Lung (tissue), 17 donors: ENCODE measurements at places on chromosomes 3 and 15. TPM values are rescaled to one million over a fixed set of nuclear protein-coding genes. Genes with fewer than 3 reads are reported as not detected.

ZPLD1 gene
- polyA plus RNA-seq, result 0.05 TPM

CCR9 gene
- polyA plus RNA-seq, result not detected

GOLGA8M gene
- 0.10 TPM for polyA plus RNA-seq

TICRR gene
- 0.33 TPM for polyA plus RNA-seq

DGKG gene
- 5.4 TPM for polyA plus RNA-seq

FAM3D gene
- polyA plus RNA-seq, result 9.0 TPM

UBA7 gene
- 53.0 TPM for polyA plus RNA-seq

METTL6 gene
- 14.0 TPM for polyA plus RNA-seq

CCR2 gene
- polyA plus RNA-seq, result 1.7 TPM

SEC22A gene
- 12.7 TPM for polyA plus RNA-seq

EFHB gene
- polyA plus RNA-seq, result 2.2 TPM

GOLGA6D gene
- not detected for polyA plus RNA-seq

ZCWPW2 gene
- polyA plus RNA-seq, result 0.37 TPM

EFCC1 gene
- 3.2 TPM for polyA plus RNA-seq

CKMT1B gene
- polyA plus RNA-seq, result 4.2 TPM

CSPG4 gene
- polyA plus RNA-seq, result 8.5 TPM

- DNase-seq, result peak; percentile 45
These were observed 17.8 kb upstream of the ZFYVE19 start for GRCh38 chr15:40789119-40789518.

- DNase-seq, result peak; percentile 73
These were observed 60.3 kb downstream of the MYO9A start for GRCh38 chr15:72057548-72058091.

GRCh38 chr15:69997813-69998212, 99.9 kb downstream of the TLE3 start:
- peak; percentile 87 for DNase-seq

GRCh38 chr3:153094386-153094785, 67.6 kb upstream of the RAP2B start:
- DNase-seq, result no peak

DNA sequence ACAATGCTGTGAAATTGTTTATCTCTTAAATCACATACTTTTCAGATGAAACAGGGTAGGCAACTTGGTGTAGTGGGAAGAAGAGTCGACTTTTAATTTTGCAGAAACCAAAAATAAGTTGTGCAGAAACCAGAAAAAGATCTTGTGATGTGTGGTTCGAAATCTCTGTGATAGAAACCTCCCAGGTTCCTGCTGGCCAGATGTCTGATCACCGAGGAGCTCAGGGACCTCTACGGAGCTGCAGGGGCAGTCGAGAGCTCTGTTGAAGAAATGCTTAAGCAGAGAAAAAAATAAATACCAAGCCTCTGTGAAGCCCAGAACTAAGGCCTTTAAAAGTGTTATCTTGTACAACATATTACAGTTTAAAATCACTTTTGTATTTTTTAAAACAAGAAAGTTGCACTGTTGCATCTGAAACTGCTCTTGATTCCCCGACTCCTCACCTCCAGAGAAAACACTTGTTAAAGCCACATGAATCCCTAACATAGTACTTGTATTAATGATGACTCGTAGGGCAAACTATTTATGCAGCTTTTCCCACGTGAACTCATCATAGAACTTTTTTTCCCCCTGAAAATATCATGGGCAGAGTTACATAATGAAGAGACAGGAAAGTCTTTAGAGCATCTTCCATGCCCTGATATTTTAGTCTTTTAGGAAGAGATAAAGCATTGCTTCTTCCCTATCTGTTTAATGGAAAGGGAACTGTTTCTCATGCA, 51.3 kb downstream of the CCK start:
- DNase-seq, result no peak

DNA sequence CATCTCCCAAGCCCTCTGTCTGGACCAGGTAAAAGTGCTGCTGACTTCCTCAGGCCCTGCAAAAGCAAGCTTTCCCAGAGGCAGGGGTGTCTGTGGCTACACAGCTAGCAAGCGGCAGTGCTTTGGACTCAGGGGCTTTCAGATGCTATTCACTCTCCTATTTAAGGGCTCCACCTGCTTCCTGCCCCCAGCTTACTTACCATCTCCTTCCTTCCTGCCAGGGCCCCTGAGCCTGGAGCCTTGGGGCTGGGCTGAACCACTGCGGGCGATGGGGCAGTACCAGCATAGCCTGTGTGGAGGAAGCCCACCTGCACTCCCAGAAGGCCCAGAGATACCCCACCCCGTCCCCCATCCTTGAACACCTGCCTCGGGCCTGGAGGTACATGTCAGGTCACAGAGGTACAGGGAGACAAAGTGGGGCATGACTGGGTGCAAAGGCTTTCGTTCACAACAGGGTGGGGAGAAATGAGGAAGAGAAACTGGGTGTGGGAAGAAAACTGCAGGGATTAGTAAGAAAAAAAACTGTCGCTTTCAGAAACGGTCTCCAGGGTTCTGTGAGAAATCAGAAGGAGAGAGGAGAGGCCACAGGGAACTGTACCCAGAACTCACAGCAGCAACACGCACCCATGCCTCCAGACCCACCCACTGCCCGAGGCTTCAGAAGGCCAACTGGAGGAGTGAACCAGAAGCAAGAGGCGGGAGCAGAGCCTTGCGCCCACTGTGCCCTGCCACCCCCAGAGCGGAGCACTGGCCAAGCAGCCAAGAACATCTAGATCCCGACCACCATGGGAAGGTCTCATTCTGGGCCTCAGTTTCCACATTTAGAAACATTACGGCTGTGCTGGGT, 49.5 kb downstream of the CCDC12 start:
- DNase-seq, result no peak

- no peak for DNase-seq
These were observed 220.3 kb downstream of the PDZRN3 start for GRCh38 chr3:73404435-73404834.

DNA sequence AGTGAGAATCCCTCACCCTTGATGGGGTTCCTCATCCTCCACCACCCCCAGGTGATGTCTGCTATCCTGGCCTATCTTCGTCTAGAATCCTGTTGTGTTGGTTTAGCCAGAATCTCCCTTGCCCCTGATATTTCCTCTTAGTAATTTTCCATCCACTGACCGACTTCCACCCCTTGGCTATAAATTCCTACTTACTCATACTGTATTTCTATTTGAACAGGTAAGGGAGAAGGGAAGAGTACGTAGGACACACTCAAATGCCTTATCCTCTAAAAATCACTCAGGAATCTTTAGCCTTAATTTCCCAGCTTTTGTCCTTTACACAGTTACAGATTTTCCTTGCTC, 678 bp upstream of the TFG start:
- no peak for DNase-seq

GRCh38 chr15:28094732-28095521, 4.2 kb downstream of the OCA2 start:
- DNase-seq, result peak; percentile 56

DNA sequence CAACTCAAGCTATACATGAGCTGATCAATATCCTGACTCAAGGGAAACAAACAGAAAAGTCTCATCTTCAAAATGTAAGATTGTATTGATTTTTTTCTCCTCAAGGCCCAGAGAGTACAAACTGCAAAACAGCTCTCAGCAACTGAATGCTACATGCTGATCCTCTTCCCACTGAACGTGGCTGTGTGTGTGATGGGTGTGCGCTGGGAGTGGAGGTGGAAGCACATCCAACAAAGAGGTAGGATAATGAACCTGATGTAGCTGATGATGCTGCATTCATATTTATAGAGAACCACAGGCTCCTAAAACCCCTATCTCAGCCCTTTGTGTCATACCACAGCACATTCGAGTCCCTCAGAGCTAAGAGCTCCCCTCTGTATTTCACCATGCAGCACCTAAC, 56.8 kb downstream of the GABRB3 start:
- no peak for DNase-seq

DNA sequence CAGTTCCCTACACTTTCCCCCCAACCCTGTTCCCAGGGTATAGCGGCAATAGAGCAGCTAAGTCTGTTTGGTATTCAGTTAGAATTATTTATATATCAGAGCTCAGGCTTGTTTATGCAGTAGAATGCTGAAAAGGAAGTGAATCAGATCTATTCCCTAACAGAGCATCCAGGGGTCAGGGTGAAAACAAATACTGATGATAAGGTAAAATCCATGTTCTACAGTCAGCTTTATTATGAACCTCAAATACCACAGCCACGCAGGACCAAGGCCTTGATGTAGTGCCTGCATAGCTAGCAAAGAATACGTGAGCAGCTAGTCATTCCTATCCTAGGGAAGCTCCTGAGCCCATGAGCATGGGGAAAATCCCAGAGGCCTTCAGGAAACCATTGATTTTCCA, 229.7 kb upstream of the ICE2 start:
- no peak for DNase-seq

- no peak for DNase-seq
These were observed 125.4 kb downstream of the FMN1 start for GRCh38 chr15:33069161-33069560.

GRCh38 chr3:18111796-18112232, 313.3 kb downstream of the SATB1 start:
- peak; percentile 37 for DNase-seq

DNA sequence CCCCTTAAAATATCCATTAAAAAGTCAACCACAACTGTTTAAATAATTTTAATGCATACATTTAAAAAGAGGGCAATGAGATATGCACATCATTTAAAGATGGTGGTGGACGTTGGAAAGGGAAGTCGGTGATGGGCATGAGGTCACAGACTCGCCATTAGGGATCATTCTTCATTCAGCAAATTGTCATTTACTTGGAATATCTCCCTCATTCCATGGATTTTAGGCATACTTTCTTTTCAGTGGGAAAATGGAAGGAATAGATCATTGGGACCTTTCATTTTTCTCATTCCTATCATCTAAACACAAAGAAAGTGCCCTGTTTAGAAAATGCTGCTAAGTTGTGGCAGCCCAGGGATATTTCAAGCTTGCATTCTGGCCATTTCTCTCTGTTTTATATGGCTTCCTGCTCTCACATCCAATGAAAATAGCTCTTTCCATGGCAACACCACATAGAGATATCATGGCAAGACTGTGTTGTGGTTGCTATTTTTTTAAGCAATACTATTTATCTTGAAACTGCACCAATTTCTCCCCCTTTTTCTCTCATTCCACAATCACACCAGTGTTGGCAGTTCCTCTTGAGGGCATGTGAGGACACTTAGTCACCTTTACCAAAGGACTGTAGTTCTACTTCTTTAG, 40.7 kb upstream of the LMCD1 start:
- no peak for DNase-seq

GRCh38 chr15:66564136-66565041, 1.4 kb downstream of the LCTL start:
- no peak for DNase-seq

GRCh38 chr15:85164841-85165466, 183.3 kb downstream of the PDE8A start:
- DNase-seq, result no peak

GRCh38 chr3:72426618-72427397, 421.4 kb downstream of the SHQ1 start:
- DNase-seq, result peak; percentile 20

DNA sequence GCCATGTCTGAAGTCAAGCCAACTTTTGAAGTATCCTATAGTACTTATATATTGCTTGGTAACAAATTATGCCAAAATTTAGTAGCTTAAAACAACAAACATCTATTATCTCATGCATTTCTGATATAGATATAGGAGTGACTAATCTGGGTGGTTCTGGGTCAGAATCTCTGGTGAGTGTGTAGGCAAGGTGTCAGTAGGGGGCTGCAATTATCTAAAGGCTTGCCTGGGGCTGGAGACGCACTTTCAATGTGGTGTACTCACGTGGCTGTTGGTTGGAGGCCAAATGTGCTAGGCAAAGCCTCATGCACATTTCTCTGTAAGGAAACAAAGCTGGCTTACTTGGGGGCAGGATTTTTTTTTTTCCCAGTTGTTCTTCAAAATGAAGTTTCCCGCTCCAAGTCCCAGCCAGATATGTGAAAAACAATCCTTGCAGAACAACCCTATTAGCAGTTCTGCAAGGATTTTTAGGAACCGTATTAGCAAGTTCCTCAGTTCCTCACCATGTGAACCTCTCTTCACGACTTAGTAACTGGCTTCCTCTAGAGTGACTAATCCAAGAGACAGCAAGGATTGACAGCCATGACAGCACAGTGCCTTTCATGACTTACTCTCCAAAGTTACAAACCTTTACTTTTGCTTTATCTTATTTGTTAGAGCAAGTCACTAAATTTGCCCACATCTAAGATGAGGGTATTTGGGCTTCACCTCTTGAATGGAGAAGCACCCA, 25.8 kb downstream of the GREM1 start:
- DNase-seq, result no peak

- DNase-seq, result no peak
These were observed 505.3 kb downstream of the NLGN1 start for GRCh38 chr3:173902871-173903270.

DNA sequence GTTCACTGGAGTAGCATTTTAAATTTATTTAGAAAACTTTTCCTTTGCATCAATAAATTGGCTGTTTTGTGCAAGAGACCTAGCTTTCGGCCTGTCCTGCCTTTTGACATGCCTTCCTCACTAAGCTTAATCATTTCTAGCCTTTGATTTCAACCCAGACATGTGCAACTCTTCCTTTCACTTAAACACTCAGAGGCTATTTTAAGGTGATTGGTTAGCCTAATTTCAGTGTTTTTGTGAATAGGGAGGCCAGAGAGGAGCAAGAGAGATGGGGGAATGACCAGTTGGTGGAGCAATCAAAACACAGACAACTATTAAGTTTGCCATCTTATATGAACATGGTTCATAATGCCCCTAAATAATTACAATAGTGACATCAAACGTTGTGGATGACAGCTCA, 333.4 kb downstream of the SLC9A9 start:
- no peak for DNase-seq

GRCh38 chr3:12946251-12946648, 104.9 kb upstream of the RPL32 start:
- DNase-seq, result no peak

- no peak for DNase-seq
These were observed 18.2 kb upstream of the COL8A1 start for GRCh38 chr3:99620077-99620767.

DNA sequence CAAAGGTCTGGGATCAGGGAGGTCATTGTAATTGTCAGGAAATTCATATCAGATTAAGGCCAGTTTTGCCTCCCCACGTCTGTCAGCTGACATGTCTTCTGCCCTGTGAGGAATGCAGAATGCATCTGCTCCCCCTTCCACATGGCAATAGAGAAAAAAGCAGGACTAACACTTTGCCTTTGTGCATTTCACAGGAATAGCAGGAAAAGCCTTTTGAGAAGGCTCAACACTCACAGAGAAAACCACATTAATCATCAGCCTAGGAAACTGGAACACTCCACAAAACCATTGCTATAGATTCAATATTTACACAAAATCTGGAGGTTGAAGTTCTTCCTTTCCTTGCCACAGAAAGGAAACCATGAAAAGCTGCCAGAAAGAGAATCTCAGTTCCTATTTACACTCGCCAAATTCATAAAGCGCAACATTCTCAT, 165.2 kb upstream of the HES1 start:
- peak; percentile 70 for DNase-seq

DNA sequence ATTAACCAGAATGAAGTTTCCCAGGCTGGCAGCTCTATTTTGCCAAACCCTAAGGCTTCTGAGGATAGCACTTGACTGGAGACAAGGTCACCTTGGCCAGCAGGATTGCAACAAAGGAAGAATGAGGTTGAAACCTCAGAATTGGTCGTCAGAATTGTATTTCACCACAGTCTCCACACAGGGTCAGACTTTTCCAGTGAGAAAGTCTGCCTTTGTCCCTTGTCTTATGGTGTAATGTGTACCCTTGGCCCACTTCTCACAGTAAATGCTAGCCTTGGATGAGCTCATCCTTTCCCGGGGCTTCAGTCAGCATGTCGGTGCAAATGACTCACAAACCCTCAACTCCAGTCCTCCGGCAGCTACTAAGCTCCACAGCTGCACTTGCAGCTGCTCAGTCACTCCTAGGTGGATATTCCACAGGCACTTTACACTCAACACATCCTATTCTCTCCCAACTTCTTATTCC, 19.7 kb downstream of the SSR3 start:
- peak; percentile 58 for DNase-seq
